ENCODE measurements at places on chromosomes 12 and 14.

GRCh38 chr14:68331426-68331825 is 461.4 kb downstream of the ZFP36L1 start:
- H3K4me3 ChIP-seq, result no peak overlapping the region
- DNase-seq, result no peak
- H3K27me3 ChIP-seq, result no peaks in the 10 kb centered on the region
- H3K36me3 ChIP-seq, result no peaks in the 10 kb centered on the region

DNA sequence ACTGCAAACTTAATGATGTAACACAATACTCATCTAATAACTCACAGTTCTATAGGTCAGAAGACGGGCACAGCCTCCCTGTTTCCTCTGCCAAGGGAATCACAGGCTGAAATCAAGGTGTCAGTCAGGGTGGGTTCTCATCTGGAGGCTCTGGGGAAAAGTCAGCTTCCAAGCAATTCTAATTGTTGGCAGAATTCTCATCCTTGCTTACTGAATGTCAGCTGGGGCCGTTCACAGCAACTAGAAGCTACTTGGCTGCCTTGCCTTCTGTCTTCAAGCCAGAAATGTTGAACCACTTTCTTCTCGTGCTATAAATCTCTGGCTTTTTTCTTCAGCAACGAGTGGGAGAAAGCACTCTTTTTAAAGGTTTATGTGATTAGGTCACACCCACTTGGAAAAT is 80.1 kb upstream of the PDZRN4 start:
- DNase-seq, result no peak
- H3K36me3 ChIP-seq, result no peaks in the 10 kb centered on the region
- no peak overlapping the region for H3K4me3 ChIP-seq
- no peak overlapping the region for H3K27ac ChIP-seq
- H3K27me3 ChIP-seq, result peaks cover 17% of the 10 kb centered on the region

GRCh38 chr14:103749452-103749851 is 33.8 kb downstream of the ZFYVE21 start:
- no peaks in the 10 kb centered on the region for H3K36me3 ChIP-seq
- no peak overlapping the region for H3K27ac ChIP-seq
- DNase-seq, result no peak

DNA sequence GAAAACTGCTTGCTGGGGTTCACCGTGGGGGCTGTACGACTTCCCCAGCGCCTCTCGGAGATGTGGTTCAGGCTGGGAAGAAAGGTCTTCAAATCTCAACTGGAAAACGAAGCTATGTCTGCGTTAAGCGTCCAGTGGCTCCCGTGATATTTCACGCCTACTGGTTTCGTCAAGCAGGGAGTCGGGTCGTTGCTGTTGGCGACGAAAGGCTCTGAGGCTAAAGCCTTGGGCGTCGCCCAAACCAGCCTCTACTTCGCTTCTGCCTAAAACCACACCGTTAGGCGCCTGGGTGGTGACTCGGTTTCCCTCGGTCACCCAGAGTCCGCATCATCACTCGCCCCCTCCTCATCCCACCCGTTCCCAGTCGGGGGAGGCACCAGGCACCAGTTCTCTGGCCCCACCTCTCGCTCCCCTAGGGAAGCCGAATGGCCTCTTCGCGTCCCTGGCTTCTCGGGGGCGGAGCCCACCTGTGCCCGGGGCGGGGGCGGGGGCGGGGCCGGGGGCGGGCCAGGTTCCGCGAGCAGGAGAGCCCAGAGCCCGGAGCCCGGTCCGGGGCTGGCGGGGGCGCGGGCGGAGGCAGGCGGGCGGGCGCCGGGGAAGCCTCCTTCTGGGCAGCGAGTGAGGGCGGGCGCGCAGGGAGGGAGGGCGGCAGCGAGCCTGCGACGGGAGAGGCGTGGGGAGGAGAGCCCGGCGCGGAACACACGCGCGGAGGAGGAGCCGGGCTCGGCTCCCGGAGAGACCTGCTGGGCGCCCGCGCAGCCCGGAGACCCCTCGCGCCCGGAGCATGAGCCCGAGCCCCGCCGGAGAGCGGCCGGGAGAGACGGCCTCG is at the start of gene B4GALNT3:
B4GALNT3 (plus strand) TSS at position 510 of the 829 bp plus-strand sequence. CDS start 438 bp downstream, outside the sequence.
- no peak within 1 kb of the TSS for H3K27ac ChIP-seq
- DNase-seq, result peak; percentile 34
- no peaks in the 10 kb centered on the region for H3K27me3 ChIP-seq

GRCh38 chr12:115137812-115138521 is 454.0 kb upstream of the TBX3 start:
- no peak overlapping the region for H3K27ac ChIP-seq
- no peaks in the 10 kb centered on the region for H3K27me3 ChIP-seq
- H3K36me3 ChIP-seq, result no peaks in the 10 kb centered on the region
- H3K4me1 ChIP-seq, result no peaks in the 10 kb centered on the region
- DNase-seq, result no peak
- H3K4me3 ChIP-seq, result no peak overlapping the region

DNA sequence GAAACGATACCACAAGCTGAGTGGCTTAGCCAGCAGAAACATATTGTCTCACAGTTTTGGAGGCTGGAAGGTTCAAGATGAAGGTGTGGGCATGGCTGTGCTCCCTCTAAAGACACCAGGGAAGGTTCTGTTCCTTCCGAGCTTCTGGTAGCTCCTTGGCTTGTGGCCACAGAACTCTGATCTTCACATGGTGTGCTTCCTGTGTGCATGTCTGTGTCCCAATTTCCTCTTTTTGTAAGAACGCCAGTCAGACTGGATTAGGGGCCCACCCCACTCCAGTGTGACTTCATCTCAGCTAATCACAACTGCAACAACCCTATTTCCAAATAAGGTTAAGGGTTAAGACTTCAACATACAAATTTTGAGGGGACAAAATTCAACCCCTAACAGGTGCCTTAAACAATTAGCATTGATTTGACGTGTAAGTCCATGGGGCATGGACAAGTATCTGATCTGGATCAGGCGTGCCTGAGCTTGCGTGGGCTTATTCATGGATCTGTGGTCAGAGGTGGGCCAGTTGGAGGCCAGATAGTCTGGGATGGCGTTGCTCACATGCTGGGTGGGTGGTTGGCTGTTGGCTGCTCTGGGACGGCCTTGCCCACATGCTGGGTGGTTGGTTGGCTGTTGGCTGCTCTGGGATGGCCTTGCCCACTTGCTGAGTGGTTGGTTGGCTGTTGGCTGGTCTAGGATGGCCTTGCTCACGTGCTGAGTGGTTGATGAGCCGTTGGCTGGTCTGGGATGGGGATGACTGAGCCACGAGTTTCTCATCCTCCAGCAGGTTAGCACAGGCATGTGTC is 88.5 kb downstream of the LGMN start:
- no peaks in the 10 kb centered on the region for H3K27me3 ChIP-seq
- H3K27ac ChIP-seq, result no peak overlapping the region
- no peak for DNase-seq
- peaks cover 6% of the 10 kb centered on the region for H3K4me1 ChIP-seq
- no peak overlapping the region for H3K4me3 ChIP-seq

GRCh38 chr12:121299662-121300061 is 3.2 kb upstream of the CAMKK2 start:
- H3K27ac ChIP-seq, result no peak overlapping the region
- no peak for DNase-seq
- no peaks in the 10 kb centered on the region for H3K27me3 ChIP-seq

GRCh38 chr12:27220055-27220987 is 23.8 kb upstream of the STK38L start:
- no peaks in the 10 kb centered on the region for H3K4me1 ChIP-seq
- no peak overlapping the region for H3K27ac ChIP-seq
- H3K4me3 ChIP-seq, result no peak overlapping the region
- DNase-seq, result no peak

DNA sequence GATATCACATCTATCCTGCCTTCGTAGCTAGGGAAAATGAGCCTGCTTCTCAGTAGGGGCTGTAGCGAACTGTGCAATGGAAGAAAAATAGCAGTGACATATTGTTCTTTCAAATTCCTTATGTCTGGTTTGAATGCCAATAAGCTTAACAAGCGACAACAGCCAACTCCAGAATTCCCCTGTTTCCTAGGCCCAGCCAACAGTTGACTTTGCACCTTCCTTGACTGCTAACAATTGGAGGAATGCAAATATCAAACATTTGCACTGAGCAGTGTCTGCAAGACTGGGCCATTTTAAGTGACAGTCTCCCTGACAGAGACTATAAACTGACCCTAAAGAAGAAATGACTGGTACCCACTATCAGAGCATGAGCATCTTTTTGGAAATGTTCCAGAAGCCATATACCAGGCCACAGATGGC is 12.0 kb upstream of the SERPINA1 start:
- no peaks in the 10 kb centered on the region for H3K27me3 ChIP-seq
- H3K4me1 ChIP-seq, result 0 out of 2 replicates have a peak, but pooled peaks cover 4% of the 10 kb centered on the region
- H3K27ac ChIP-seq, result peak overlapping the region; percentile 33
- DNase-seq, result no peak

DNA sequence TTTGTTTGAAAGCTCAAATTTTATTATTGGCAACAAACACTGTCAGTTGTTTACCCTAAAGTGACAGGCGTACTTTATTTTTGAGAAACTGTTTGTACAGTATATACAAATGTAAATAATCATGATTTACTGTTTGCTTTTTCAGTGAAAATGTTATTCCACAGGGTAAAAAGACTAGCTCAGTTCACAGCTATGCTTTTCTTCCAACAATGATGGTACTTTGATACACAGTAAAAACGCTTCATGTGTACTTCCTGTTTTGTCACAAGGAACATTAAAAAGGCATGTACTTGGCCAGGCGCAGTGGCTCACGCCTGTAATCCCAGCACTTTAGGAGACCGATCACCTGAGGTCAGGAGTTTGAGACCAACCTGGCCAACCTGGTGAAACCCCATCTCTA is 53.7 kb downstream of the MON2 start:
- no peaks in the 10 kb centered on the region for H3K36me3 ChIP-seq
- H3K27ac ChIP-seq, result no peak overlapping the region
- H3K4me1 ChIP-seq, result no peaks in the 10 kb centered on the region
- H3K4me3 ChIP-seq, result no peak overlapping the region
- no peaks in the 10 kb centered on the region for H3K27me3 ChIP-seq

- no peak overlapping the region for H3K4me3 ChIP-seq
- no peaks in the 10 kb centered on the region for H3K27me3 ChIP-seq
- H3K4me1 ChIP-seq, result no peaks in the 10 kb centered on the region
- no peaks in the 10 kb centered on the region for H3K36me3 ChIP-seq
- DNase-seq, result no peak
Observed at GRCh38 chr12:56979628-56980027, 22.2 kb upstream of the RDH16 start.

DNA sequence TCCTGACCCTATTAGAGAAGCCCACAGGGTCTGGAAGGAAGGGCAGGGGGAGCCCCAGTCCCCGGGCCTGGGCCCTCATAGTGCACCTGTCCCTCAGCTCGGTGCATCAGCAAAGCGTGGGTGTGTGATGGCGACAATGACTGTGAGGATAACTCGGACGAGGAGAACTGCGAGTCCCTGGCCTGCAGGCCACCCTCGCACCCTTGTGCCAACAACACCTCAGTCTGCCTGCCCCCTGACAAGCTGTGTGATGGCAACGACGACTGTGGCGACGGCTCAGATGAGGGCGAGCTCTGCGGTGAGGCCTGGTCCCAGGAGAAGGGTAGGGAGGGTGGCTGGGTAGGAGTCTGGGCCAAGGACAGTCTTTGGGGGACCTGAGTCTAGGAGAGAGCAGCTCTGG is 26.3 kb upstream of the LRP1-AS start:
- no peak overlapping the region for H3K27ac ChIP-seq
- H3K36me3 ChIP-seq, result no peaks in the 10 kb centered on the region
- peaks cover 18% of the 10 kb centered on the region for H3K4me1 ChIP-seq
- H3K4me3 ChIP-seq, result no peak overlapping the region

GRCh38 chr14:53954551-53955228 is 1.9 kb downstream of the BMP4 start:
- H3K36me3 ChIP-seq, result no peaks in the 10 kb centered on the region
- H3K27ac ChIP-seq, result no peak overlapping the region
- peak overlapping the region; percentile 91 for H3K4me3 ChIP-seq
- DNase-seq, result peak; percentile 44

DNA sequence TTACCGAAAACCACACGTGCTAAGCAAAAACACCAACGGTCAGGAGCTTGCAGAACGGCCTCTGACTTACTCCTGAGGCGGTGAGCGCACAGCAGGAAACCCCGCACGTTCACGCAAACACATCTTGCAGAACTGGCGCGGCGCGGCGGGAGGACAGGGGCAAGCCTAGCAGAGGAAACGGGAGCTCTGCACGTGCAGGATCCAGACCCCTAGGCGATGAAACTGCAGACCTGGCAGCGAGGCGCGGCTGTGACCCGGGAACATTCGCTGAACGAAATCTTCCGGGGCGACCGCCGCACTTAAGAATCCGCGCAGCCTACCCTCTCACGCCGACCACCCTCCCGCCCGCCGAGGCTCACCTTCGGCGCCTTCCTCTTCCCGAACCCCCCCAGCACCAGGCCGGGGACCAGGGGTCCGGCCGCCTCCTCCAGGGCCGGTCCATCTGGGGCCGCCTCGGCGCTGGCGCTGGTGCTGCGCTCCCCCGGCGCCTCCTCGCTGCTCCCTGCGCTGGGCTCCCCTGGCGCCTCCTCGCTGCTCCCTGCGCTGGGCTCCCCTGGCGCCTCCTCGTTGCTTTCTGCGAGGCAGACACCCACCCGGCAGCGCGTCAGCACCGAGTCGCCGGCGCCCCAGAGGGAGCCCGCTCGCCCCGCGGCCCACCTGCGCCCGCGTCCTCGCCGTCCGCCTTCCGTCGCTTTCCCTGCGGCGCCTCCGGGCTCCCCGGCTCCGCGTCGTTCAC is 615 bp downstream of the DDX51 start:
- no peaks in the 10 kb centered on the region for H3K27me3 ChIP-seq
- peak overlapping the region; percentile 86 for H3K4me3 ChIP-seq
- no peak for DNase-seq
- H3K4me1 ChIP-seq, result peaks cover 18% of the 10 kb centered on the region
- H3K36me3 ChIP-seq, result peaks cover 52% of the 10 kb centered on the region
- no peak overlapping the region for H3K27ac ChIP-seq

Data from PC-3 (cell line).